ENCODE measurements at places on chromosomes 7 and 10. TPM values are rescaled to one million over a fixed set of nuclear protein-coding genes. Genes with fewer than 3 reads are reported as not detected.

Gene GHRHR
- polyA plus RNA-seq = 0.58 TPM

Gene TMEM178B
- 0.57 TPM for polyA plus RNA-seq

Gene NACAD
- 4.5 TPM for polyA plus RNA-seq

Gene CD36
- 396 TPM for polyA plus RNA-seq

Gene EGR2
- 2.6 TPM for polyA plus RNA-seq

Gene MACROH2A2
- 20.5 TPM for polyA plus RNA-seq

Gene CPA1
- polyA plus RNA-seq = 6.4 TPM

Gene CCDC172
- not detected for polyA plus RNA-seq

Gene SEMA4G
- 7.3 TPM for polyA plus RNA-seq

Data from hindlimb muscle (tissue), 1 donor.